ENCODE measurements at places on chromosomes 11 and 22.

DNA sequence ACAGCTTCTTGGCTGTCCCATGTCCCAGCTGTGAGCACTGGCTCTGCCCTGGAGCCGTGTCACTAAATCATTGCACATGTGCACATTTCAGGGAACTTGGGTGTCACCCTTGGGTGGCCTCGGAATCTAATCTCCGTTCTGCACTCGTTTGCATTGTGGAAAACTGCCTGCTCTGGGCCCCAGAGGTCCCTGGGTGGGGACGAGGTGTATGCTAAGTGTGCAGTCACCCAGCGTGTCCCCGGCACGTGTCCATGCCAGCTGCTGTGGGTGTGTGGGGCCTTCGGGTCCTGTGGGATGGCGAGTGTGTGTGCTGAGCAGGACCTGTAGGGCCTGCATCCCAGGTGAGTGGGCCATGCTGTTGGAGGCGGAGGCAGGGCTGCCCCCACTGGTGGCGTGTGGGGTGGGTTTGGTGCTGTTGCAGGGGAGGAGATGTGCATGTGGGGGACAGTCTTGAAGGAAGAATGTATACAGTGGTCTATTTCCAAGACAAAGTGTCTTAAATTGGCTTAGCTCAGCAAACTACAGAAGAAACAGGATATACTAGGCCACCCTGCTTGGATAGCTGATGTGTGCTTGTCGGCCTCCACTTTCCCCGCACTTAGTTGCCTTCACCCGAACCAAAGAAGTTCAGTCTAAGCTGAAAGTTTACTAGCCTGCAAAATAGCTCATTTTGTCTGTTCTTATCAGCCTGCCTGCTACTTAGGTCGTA is 14.6 kb downstream of the TANGO2 start:
- DNase-seq = no peak

DNA sequence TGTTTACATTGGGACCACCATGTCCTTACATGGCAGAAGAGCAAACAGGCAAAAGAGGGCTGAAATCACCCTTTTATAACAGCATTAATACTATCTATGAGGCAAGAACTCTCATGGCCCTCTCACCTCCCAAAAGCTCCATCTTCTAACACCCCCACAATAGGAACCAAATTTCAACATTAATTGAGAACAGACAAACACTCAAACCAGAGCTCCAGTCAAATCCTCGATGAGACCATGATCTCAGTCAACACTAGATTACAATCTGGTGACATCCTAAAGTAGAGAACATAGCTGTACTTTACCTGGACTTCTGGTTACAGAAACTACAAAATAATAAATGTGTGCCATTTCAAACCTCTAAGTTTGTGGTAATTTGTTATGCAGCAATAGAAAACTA is 25.1 kb downstream of the OR2AG2 start:
- DNase-seq = no peak

GRCh38 chr11:67491276-67492068 is 8.6 kb downstream of the AIP start:
- no peak for DNase-seq

- DNase-seq = no peak
Observed at GRCh38 chr22:49328118-49328475, 499.6 kb downstream of the BRD1 start.

- DNase-seq = no peak
Observed at GRCh38 chr11:94472916-94473799, 20.5 kb downstream of the MRE11 start.

DNA sequence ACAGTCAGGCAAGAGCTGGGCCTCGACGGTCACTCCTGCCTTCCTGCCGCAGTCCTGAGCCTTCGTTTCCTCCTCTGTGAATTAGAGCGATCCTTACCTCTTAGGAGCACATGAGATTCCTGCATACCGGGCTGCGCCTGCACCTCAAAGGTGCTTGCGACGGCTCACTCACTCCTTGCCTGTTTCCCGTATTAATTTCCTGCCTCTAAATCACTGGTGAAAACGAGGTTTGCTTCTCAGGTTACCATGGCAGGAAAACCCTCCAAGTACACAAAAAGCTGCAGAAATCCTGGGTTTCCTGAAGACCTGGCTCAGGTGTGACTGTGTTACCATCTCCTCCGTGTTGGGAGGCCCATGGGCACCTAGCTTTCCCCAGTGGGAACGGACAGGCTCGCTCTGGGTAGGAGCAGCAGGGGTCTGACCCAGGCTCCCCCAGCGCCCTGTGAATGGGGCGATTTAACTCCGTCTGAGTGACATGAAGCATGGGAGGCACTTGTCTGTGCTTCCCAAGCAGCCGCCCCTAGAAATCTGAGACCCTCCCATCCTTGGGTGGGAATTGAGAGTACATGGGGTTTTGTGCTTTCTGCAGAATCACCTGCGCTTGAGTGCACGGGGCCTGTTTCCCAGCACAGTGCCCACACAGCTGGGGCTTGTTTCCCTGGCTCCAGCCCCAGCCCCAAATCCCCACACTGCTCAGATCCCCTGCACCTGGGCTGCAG is 64.8 kb downstream of the PHF21B start:
- no peak for DNase-seq

DNA sequence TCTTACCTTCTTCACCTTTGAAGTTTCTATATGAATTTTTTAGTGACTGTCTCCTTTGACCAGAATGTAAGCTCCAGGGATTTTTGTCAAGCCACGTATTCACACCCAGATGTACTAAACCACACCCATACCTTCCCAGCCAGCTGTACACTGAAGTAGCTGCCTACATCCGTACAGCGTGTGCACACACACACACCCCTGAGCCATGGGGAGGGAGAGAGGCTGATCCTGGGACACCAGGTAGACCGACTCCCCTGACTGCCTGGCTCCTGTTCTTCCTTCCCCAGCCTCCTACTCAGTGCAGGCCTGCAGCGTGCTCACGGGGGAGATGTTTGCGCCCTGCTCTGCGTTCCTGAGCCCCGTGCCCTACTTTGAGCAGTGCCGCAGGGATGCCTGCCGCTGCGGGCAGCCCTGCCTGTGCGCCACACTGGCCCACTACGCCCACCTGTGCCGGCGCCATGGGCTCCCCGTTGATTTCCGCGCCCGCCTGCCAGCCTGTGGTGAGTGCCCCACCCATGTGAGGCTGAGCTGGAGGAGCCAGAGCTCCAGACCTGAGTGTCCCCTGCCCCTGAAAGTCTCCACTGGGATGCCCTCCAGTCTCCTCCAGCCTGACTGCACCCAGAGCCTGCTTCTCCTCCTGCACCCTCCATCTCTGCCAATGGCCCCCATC is 25.9 kb downstream of the OTOG start:
- no peak for DNase-seq

DNA sequence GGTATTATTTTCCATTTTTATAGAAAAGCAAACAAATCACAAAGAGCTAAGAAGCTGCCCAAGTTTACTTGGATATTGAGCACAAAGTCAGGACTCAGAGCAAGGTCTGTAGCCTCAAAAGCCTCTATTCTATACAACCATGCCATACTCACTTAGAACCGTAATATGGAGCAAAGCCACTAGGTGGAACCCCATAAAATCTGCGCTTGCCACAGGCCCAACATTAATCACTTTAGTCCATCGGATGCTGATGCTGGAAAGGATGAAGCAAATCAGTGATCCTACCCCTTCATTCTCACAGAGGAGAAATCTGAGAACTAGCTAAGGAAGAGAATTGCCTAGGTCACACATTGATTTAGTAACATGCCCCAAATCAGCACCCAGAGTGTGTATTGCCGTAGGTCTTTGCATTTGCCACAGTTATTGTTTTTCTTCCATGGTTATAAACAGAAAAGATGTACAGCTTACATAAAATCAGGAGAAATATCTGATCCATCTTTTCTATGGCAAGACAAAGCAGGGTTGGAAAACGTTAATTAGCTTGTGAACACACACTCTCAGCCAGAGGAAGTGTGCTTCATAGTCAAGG is 56.7 kb upstream of the RAB38 start:
- no peak for DNase-seq

GRCh38 chr11:16773981-16774935 is 35.8 kb downstream of the C11orf58 start:
- DNase-seq = no peak

- peak; percentile 78 for DNase-seq
Observed at GRCh38 chr11:86955361-86956120, at the start of gene FZD4. FZD4 (minus strand) TSS chr11:86955395; CDS start chr11:86955085, 310 bp downstream.

DNA sequence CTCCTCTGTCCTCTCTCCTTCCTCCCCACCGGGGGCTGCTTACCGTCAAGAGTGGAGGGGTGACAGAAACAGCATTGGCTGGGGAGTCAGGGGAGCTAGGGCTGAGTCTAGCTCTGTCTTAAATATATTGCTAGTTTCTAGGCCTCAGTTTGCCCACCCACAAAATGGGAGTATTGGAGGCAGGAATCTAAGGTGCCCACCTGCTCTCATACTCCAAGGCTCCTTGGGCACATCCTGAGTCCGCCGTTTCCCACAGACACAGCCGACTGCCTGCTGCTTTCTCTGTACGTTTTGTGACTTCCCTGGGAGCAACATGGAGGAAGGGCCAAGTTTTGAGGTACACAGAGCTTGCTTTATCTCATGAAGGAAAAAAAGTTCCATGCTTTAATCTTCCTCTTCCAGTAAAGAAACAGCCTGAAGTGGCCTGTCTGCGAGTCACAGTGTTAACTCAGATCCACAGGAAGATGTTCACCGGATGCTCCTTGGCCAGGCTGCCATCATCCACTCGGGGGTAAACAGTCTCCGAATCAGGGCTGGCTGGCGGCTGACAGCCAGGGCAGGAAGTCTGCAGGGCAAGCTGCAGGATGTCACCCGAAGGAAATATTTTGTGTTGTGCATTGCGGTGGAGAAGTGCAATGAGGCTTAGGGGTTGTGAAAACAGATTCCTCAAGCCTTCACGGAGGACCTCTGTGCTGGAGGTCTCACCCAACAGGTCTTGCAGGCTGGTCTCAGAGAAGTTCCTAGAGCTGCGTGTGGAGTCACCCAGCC is 11.0 kb upstream of the CERK start:
- DNase-seq = no peak

DNA sequence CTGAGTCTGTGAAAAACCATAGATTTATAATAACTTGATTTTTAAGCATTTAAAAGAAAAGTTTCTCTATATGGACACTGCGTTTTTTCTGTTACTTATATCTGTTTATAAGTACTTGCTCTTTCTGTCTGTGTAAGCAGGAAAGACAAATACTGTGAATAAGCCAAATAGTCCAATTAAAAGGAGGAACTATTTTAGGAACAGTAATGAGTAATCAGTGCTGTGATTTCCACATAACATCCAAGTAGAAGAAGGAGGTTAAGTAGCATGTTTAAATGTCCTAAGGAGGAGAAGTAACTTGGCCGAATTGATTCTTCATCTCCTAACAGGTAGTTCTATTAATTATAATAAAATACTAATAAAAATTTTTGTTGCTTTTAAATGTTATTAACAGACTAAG is 40.8 kb downstream of the ZNF214 start:
- DNase-seq = no peak

DNA sequence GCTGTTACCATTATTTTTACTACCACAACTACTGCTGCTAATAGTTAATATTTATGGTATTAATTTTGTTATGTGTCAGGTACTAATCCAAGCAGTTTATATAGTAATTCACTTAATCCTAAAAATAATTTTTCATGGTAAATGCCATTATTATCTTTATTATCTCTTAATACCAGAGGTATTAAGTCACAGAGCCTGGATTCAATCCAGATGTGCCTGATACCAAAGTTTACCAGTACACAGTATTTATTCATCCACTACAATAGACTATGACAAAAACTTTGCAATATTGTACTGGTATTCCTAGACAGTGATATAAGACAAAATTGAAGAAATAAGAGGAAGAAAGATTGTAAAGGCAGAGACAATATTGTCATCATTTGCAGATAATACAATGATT is 24.5 kb downstream of the MAP6 start:
- DNase-seq = no peak

DNA sequence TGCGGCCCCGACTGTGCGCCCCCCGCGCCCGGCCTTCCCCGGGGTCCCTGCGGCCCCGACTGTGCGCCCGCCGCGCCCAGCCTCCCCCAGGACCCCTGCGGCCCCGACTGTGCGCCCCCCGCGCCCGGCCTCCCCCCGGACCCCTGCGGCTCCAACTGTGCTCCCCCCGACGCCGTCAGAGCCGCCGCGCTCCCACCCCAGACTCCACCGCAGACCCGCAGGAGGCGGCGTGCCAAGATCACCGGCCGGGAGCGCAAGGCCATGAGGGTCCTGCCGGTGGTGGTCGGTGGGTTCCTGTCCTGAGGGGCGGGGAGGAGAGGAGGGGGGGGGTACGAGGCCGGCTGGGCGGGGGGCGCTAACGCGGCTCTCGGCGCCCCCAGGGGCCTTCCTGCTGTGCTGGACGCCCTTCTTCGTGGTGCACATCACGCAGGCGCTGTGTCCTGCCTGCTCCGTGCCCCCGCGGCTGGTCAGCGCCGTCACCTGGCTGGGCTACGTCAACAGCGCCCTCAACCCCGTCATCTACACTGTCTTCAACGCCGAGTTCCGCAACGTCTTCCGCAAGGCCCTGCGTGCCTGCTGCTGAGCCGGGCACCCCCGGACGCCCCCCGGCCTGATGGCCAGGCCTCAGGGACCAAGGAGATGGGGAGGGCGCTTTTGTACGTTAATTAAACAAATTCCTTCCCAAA is 3.1 kb downstream of the DRD4 start:
- DNase-seq = no peak

- no peak for DNase-seq
Observed at GRCh38 chr11:118295199-118295598, 9.3 kb upstream of the CD3E start.

GRCh38 chr11:61967924-61968757 is 707 bp upstream of the FTH1 start:
- peak; percentile 74 for DNase-seq

DNA sequence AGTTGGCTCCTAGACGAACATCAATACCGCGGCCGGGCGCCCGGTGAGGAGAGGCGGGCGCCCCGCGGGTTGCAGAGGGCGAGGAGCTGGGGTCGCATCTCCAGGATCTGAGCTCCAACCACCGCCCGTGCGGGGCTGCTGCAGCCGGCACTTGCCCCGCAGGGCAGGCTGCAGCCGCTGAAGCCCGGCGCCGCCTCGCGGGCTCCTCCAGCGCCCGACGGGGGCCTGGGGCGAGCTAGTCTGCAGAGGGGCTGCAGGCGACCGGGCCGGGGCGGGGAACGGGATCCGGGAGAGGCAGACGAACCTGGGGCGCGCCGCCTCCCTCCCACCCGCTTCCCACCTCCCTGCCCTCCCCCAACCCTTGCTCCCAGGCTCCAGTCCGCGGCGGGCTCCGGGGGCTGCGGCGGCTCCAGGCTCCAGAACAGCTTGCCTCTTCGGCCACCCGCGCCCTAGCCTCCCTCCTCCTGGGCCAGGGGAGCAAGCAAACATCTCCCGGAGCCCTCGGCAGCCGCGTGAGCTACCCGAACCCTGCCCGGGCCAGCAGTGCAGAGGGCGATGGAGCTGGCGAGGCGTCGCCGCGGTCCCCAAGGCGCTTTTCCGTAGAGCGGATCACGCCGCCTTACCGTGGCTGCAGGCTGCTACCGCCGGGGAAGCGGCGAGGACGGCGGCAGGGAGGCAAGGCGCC is 802 bp downstream of the TENM4 start:
- peak; percentile 57 for DNase-seq

GRCh38 chr11:36724742-36725385 is 126.8 kb upstream of the RAG2 start:
- DNase-seq = no peak

- DNase-seq = no peak
Observed at GRCh38 chr11:1395773-1396374, 6.1 kb downstream of the BRSK2 start.

- no peak for DNase-seq
Observed at GRCh38 chr11:83069441-83070043, 2.2 kb downstream of the RAB30 start.
